ENCODE measurements at places on chromosomes 11 and 22. TPM values are rescaled to one million over a fixed set of nuclear protein-coding genes. Genes with fewer than 3 reads are reported as not detected.

The PLA2G3 gene
- total RNA-seq = not detected

The GLYATL1 gene
- total RNA-seq = not detected

The ART5 gene
- total RNA-seq = not detected

The GGTLC2 gene
- not detected for total RNA-seq

The RFPL3 gene
- total RNA-seq = not detected

The SYT13 gene
- total RNA-seq = not detected

The SPTBN2 gene
- total RNA-seq = 21.5 TPM

The HIC2 gene
- 2.7 TPM for total RNA-seq

The MS4A3 gene
- total RNA-seq = not detected

The SLC16A8 gene
- not detected for total RNA-seq

The LMO2 gene
- total RNA-seq = 22.5 TPM

All from endothelial cell of coronary artery (primary cell).